ENCODE measurements at places on chromosomes 16 and 17. TPM values are rescaled to one million over a fixed set of nuclear protein-coding genes. Genes with fewer than 3 reads are reported as not detected.

DNA sequence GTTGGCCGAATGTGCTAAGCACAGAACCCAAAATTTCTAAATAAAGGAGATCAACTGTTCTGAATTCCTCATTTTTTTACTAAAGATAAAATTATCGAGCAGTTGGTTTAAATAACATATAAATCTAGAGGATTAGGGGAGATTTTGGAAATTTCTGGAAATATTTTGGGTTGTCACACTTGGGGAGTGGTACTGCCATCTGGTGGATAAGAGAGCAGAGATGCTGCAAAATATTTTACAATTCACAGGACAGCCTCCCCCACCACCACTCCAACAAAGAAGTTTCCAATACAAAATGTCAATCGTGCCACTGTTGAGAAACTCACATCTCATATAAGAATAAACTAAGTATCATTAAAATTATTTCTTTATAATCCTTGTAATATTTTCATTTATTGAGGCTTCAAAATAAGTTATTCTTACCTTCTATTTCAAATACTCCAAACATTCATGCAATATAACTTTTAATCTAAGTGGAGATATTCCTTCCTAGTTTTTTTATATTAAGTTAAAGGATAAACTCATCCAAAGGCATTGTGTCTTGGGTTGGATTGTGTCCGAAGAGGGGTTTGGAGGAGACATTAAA lies 17.0 kb upstream of the ABCA8 start:
- peak; percentile 38 for DNase-seq
- no peaks in the 10 kb centered on the region for H3K27me3 ChIP-seq
- no peaks in the 10 kb centered on the region for H3K36me3 ChIP-seq

The GPR179 gene
- 0.61 TPM for polyA plus RNA-seq

GRCh38 chr16:10502776-10503175 lies 77.6 kb downstream of the EMP2 start:
- no peak for DNase-seq
- no peak overlapping the region for H3K4me3 ChIP-seq
- H3K4me1 ChIP-seq: no peaks in the 10 kb centered on the region
- H3K27ac ChIP-seq: no peak overlapping the region

The SP6 gene
- polyA plus RNA-seq: 0.79 TPM

The ADAM11 gene
- polyA plus RNA-seq: 4.9 TPM

The CD19 gene
- polyA plus RNA-seq: 7.7 TPM

DNA sequence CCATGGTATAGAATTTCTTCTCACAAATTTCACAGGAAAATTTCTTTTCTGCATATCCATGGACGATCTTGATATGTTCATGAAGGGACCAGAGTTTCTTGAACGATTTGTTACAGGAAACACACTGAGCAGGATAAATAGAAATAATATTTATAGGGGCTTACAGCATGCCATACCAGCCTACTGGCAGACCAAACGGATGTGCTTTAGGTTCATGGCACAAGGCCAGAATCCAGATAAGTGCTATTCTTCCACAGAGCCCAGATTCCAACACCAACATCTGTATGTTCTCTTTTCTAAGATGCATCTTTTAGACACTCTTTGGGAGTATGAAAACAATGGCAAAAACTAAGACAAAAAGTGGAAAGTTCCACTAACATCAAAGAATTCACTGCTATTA lies 49.3 kb downstream of the ZNF652 start:
- no peak for DNase-seq
- H3K36me3 ChIP-seq: no peaks in the 10 kb centered on the region
- H3K27me3 ChIP-seq: no peaks in the 10 kb centered on the region
- H3K4me1 ChIP-seq: peaks cover 5% of the 10 kb centered on the region
- H3K4me3 ChIP-seq: no peak overlapping the region
- no peak overlapping the region for H3K27ac ChIP-seq

The PMFBP1 gene
- 24.3 TPM for polyA plus RNA-seq

DNA sequence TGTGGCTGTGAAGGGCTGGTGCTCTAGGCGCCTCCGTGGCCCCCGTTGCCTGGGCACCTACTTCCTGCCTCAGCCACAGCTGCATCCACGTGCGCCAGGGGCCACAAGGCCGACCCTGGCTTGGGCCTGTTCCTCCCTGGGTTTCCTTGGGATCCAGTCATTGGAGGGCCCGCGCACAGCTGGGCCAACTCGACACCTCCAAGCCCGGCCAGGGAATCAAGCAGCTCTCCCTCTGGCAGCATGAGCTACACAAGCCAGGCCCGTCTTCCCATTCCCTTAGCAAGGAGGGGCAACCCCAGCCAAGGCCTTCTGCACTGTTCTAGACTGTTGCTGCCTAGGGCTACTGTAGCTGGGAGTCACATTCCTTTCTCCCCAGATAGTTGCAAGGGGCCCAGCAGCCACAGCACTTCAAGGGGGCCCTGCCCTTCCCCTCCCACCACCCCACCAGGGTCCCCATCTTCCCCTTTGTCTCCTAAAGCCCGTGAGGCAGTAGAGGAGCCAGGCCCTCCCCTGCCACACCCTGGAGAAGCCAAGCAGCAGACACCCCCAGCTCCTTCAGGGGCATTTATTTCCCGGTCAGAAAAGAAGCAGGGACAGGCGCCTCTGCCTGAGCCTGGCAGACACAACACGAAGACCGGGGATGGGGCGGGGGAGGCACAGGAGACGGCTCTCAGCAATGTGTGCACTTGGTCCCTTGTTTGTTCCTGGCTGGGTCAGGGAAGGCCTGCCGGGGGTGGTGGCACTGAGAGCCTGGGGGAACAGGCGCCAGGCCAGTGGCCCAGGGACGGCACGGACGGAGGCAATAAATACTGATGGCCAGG lies 3.8 kb downstream of the ARHGDIA start:
- H3K27me3 ChIP-seq: no peaks in the 10 kb centered on the region
- no peaks in the 10 kb centered on the region for H3K36me3 ChIP-seq
- H3K4me1 ChIP-seq: peaks cover 51% of the 10 kb centered on the region
- H3K4me3 ChIP-seq: no peak overlapping the region

GRCh38 chr16:89476811-89477261 lies 13.5 kb downstream of the ANKRD11 start:
- no peaks in the 10 kb centered on the region for H3K27me3 ChIP-seq
- no peak overlapping the region for H3K27ac ChIP-seq
- no peak overlapping the region for H3K4me3 ChIP-seq
- H3K36me3 ChIP-seq: no peaks in the 10 kb centered on the region
- H3K4me1 ChIP-seq: peaks cover 30% of the 10 kb centered on the region
- no peak for DNase-seq

DNA sequence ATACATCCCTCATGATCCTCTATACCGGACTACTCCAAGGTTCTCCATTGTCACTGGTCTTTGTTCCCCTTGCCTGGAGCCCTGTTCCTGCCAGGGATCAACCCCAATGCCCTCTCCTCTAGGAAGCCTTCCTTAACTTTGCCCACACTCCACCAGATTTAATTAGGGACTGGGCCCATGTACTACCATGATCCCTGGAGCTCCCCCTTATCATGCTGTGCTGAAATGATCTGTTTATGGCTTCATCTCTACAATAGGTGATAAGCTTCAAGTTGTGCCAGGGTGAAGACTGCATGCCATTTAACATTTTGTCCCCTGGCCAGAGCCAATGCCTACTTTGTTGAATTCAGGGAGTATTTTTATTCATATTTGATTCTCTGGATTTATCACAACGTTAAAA lies 17.9 kb upstream of the IRX5 start:
- H3K4me3 ChIP-seq: no peak overlapping the region
- H3K4me1 ChIP-seq: no peaks in the 10 kb centered on the region
- H3K27ac ChIP-seq: no peak overlapping the region
- no peaks in the 10 kb centered on the region for H3K36me3 ChIP-seq

- H3K27ac ChIP-seq: no peak overlapping the region
- H3K36me3 ChIP-seq: no peaks in the 10 kb centered on the region
- H3K4me1 ChIP-seq: peaks cover 30% of the 10 kb centered on the region
These were observed 107.3 kb downstream of the MSI2 start for GRCh38 chr17:57363580-57363979.

GRCh38 chr17:39744075-39744835 lies 6.5 kb downstream of the GRB7 start:
- no peaks in the 10 kb centered on the region for H3K27me3 ChIP-seq
- no peak for DNase-seq
- no peak overlapping the region for H3K4me3 ChIP-seq
- no peaks in the 10 kb centered on the region for H3K36me3 ChIP-seq
- no peak overlapping the region for H3K27ac ChIP-seq

GRCh38 chr17:70268383-70268782 lies 99.1 kb downstream of the KCNJ2 start:
- no peak overlapping the region for H3K27ac ChIP-seq
- H3K4me1 ChIP-seq: no peaks in the 10 kb centered on the region
- no peaks in the 10 kb centered on the region for H3K36me3 ChIP-seq
- H3K4me3 ChIP-seq: no peak overlapping the region
- H3K27me3 ChIP-seq: no peaks in the 10 kb centered on the region

DNA sequence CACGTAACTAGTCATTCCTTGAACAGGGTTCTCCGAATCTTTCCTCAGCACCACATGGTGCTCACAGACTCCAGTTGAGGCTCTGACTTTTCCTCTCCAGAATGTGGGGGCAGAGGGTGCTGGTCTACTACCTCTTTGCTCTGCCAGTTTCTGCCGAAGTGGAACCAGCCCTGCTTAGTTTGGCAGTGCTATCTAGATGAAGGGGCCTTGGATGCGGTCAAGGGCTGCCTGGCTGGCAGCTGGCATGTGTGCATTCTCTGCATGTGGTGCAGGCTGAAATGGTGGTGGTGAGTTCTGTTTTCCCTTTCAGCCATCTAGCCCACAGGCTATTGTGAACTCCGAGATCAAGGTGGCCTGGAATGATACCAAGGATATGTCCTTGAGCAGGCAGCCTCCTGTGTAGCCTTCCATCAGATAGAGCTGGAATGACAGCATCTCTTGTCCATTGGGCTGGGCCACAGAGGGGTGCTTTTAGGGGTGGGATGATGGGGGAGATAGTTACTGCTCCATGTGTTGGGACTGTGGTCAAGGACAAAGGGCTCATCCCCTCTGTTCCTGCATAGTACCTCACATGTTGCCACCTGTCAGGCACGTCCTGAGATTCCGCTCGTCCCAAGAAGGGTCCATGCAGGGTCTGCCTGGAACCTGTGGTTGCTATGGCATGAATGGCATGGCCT lies 2.0 kb downstream of the DYNLL2 start:
- no peaks in the 10 kb centered on the region for H3K27me3 ChIP-seq
- H3K27ac ChIP-seq: no peak overlapping the region
- no peak overlapping the region for H3K4me3 ChIP-seq
- no peak for DNase-seq
- no peaks in the 10 kb centered on the region for H3K36me3 ChIP-seq

The SMTNL2 gene
- polyA plus RNA-seq: 6.9 TPM

GRCh38 chr16:11079652-11080187 lies 135.4 kb downstream of the CLEC16A start:
- no peak overlapping the region for H3K4me3 ChIP-seq
- peak overlapping the region; percentile 4 for H3K27ac ChIP-seq
- no peaks in the 10 kb centered on the region for H3K27me3 ChIP-seq
- DNase-seq: no peak
